Adipocyte (in vitro differentiated cells): ENCODE measurements at places on chromosomes 5 and 9.

- no peak for DNase-seq
Observed at GRCh38 chr9:4207881-4208615, 91.8 kb downstream of the GLIS3 start.

DNA sequence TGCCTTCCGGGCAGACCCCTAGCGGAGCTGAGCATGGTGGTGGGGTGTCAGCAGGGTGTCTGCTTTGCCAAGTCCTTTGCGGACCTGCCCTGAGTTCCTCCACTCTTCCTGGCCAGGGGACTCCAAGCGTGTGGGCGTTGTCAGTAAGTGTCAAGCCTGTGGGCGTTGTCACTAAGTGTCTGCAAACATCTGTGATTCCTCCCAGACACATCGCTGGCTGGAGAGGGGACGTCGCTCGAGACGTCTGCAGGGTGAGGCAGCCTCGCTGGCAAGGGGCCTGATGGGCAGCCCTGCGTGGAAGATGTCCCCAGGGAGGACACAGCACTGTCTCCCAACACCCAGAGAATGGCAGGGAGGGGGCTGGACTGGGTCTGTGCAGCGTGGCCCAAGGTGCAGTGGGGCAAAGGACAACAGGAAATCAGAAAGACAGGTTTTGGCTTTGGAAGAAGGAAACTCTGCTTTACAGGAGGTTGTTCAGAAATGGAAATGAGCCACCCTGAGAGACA lies 28.8 kb downstream of the ADAMTSL2 start:
- DNase-seq, result peak; percentile 25

DNA sequence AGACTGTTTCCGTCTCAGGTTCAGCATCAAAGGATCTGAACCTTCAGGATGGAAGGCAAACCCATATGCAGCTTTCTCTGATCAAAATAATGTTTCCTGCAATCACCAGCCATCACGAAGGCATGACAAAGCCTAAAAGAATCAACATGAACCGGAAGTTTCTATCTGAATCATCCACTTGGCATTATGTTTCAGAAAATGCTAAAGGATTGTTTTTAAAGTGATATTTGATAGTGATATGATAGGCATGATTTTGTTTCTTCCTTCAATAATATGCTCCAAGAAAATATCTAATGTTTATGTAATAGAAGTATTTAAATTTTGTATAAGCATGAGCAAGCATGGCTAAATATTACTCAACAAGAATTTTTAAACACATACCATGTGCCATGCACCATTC lies 219.6 kb downstream of the PLK2 start:
- peak; percentile 72 for DNase-seq

DNA sequence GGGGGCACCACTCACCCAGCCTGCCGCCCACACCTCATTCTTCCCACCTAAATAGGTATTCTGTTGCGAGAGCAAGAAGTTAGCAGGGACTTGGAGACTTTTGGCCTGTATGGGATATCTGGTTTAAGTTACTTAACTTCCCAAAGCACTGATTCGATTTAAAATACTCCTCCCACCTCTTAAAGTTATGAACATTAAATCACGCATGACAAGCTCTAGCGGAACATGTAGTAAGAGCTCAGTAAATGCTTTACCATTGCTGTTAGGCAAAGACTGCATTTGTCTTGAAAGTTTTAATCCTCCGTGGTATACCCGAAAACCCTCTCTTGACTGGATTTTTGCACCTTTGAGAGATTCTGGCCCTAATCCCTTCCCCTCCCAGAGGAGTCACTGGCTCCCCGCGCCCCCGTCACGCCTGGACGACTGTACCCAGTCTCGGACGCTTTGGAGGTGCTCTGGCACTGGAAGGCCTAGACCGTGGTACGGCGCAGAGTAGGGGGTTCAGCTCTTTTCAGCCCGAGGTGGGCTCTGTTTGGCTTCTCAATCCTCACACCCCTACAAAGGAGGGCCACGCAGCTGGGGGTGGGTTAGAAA lies 4.4 kb downstream of the GDNF start:
- peak; percentile 51 for DNase-seq

GRCh38 chr5:107196500-107197059 lies 474.2 kb downstream of the EFNA5 start:
- DNase-seq, result no peak

GRCh38 chr5:129379406-129379805 lies 80.7 kb upstream of the ADAMTS19 start:
- DNase-seq, result peak; percentile 15

GRCh38 chr9:112757282-112757883 lies 6.8 kb downstream of the SNX30 start:
- DNase-seq, result no peak

- no peak for DNase-seq
Observed at GRCh38 chr5:67021962-67022361, 174.6 kb downstream of the CD180 start.
